Kidney (tissue), 22 donors: ENCODE measurements at places on chromosomes 7 and 10.

- DNase-seq, result no peak
Measured at GRCh38 chr7:88095-88926, 104.1 kb upstream of the FAM20C start.

DNA sequence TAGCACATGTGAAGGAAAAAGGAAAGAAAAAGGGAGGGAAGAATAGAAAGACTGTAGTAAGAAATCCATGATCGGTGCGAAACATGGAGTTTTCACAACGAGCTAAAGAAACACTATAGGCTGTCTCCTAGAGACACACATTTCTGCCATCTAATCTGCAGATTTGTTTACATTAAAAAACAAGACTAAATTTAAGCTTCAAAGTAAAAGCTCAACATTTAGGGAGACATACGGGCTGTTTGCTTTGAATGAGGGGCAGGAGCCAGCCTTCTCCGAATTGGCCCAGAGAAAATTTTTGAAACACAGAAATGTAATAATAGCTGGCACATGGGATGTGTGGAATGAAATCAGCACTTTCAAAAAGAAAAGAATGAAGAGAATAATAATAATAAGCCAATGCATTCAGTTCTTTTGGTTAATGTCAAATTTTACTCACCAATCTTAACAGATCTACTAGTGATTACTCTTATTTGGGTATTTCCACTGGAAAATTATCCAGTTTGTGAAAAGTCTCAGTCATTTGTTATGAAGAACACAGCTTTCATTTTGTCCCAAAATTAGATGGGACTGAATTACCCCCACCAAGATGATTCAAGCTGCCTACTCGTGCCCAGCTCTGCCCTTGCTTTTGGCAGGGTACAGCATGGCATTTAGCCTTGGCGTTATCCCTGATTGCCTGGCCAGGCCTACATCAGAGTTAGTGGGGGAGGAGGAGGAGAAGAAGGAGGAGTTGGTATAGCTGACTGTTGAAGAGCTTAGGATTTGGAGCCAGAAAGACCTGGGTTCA, 47.1 kb downstream of the MTURN start:
- DNase-seq, result no peak

- peak; percentile 92 for DNase-seq
Measured at GRCh38 chr10:93376372-93377293, 105.5 kb downstream of the MYOF start.

DNA sequence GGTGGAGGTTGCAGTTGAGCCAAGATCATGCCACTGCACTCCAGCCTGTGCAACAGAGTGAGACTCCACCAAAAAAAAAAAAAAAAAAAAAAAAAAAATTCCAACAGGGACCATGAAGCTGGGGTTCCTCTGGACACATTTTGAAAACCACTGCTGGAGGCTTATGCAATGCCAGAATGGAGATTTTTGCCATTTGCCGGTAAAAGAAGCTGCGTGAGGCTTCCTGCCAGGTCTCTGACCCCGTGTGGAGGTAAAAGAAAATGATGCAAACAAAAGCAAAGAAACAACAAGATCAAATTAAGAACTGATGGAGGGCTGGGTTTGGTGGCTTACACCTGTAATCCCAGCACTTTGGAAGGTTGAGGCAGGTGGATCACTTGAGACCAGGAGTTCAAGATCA, 30.5 kb upstream of the PDZD8 start:
- no peak for DNase-seq

DNA sequence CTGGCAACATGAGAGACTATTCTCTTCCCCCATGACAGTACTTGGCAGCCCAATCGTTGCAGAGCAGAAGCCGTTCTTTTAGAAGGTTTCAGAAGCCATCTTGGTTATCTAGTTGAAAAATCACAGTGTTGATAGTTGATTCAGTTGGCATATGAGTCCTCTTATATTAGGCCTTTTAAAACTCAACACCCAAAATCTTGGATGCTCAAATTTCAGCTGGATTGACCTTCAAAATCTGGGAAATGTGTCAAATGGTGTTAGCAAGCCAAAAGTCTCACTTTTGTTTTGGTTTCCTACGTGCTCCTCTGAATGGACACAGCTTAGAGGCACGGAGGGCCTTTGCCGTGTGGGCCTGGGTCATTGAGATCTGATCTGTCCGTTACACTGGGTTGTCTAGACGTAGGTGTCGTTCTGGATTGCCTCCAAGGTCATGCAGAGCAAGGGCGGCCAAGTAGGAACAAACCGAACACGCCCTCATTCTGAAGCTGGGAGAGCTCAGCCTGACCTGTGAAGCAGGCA, 59.3 kb upstream of the BMPER start:
- no peak for DNase-seq

DNA sequence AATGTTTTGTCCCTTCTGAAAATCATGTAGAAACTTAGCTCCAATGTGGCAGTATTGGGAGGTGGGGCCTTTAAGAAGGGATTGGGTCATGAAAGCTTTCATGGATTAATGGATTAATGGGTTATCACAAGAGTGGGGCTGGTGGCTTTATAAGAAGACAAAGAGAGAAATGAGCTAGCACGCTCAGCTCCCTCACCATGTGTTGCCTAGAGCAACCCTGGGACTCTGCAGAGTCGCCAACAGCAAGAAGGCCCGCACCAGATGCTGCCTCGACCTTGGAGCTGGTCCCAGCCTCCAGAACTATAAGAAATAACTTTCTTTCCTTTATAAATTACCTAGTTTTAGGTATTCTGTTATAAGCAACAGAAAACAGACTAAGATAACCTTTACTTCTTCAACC, 74.9 kb upstream of the HECW1 start:
- DNase-seq, result no peak

- DNase-seq, result no peak
Measured at GRCh38 chr7:72337390-72338167, 74.6 kb downstream of the CALN1 start.

GRCh38 chr10:129764901-129765663, 199.0 kb downstream of the EBF3 start:
- DNase-seq, result no peak

DNA sequence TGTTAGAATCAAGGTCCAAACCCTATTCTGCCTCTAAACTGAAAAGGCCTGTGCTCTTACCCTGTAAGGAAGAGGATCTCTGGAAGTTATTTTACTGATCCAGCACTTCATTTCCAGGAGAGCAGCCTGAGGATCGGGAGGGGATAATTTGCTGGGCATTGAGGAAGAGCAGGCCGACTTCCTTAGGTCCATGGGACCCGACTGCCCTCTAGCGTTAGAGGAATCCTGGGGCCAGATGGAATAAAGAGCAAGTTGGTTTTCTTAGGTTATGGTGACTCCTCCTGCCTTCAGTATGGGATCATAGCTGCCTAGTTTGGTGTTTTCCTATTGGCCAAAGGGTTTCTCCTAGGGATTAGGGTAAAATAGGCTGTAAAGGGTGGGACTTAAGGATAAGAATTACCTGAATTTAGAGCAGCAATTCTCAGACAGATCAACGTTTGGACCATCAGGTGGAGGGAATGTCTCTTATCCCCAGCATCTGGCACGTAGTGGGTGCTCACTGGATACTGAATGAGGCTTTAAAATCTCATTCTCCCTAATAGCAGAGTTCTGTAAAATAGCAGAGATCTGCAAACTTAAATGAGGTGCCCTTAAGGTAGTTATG, 40.0 kb upstream of the SORBS1 start:
- peak; percentile 94 for DNase-seq

DNA sequence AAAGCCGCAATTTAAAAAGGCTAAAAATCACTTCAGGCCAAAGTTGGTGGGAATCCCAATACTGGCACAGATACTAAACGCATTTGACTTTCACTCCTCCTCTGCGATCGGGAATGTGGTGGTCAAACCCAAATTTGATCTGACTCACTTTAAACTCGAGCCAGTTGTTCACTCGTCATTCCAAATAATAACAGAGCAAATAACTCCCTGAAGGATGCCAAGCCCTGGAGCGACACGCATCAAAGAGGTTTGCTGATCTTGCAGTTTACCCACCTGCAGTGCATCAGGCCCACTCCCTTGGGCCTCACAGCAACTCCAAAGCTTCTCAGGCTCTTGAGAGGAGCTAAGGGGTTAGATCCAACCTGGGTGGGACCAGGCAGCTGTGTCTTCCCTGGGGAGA, 12.2 kb downstream of the PTN start:
- DNase-seq, result no peak

DNA sequence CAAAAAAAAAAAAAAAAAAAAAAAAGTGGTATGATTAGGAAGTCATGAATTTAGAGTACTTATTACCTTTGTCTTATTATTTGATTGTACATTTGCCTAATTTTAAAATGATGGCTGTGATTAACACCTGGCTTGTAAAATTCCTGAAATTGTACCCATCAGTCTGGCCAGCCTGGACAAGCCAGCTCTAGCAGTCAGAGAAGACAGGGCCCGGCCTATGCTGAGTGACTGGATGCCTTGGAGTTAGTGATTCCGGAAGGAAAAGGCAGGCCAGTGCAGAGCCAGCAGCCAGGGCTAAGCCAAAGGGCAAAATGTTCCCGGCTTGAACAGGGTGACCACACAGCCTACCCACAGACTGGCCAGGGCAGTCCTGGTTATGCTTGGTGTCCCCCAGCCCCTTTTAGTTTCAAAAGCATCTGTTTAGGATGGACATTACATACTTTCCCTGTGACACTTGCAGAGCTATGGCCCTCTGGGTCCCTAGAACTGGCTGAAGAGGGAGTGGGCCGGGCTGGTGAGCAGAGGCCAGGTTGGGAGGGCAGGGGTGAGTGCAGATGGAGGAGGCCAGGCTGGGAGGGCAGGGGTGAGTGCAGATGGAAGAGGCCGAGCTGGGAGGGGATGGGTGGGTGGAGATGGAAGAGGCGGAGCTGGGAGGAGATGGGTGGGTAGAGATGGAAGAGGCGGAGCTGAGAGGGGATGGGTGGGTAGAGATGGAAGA, 61.7 kb downstream of the PROSER2 start:
- DNase-seq, result no peak

- no peak for DNase-seq
Measured at GRCh38 chr10:120540486-120540885, 83.5 kb downstream of the PLPP4 start.

- no peak for DNase-seq
Measured at GRCh38 chr7:6451224-6451705, 3.5 kb upstream of the DAGLB start.

GRCh38 chr7:20112696-20113095, 104.5 kb downstream of the MACC1 start:
- no peak for DNase-seq

DNA sequence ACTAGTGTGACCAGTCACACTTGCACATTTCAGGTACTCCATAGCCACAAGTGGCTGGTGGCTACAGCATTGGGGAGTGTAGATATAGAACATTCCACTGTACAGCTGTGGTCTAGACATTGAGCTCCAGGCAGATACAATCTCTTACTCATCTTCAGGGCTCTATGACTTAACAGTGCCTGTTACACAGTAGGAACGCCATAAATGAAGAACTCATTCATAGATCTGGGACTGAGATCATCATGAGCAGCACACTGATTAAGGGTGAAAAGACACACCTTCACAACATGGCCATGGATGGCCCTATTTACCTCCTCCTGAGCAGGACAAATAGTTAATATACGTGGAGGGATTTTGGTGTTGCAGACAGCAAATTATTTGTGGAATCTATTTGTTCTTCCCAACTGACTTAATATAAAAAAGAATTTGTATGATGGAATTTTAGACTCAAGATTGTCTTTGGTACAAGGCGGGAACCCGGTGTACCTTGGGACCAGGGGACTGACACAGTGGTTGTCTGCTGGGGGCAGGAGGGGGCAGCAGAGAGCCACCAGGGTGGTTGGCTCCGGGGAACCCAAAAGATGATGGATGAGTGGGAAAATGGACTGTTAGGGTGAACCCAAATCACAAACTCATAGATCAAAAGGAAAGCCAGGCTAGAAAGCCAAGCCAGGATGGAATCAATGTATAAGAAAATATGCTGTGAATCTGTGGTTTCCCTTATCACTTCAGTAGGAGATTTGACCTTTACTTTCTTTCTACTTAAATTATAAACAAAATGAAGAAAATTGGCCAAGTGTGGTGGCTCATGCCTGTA, 24.3 kb upstream of the CPA2 start:
- no peak for DNase-seq

- no peak for DNase-seq
Measured at GRCh38 chr7:118184565-118184940, 589 bp downstream of the LSM8 start.

DNA sequence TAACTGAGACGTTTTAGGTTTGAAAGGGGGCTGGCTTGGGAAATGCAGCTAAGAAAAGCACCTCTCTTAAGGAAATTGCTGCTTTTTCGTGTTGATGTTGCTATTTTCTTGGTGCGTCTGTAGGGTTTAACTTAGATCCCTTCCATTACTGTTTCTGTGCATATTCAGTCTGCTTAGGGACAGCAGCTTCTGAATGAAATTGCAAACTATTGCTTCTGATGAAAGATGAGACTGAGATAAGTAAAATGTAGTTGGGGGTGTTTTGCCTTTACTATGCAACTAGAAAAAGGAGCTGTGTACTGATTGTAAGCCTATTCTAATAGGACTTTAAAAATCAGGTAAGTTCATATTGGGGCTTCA, 772 bp downstream of the HDAC9 start:
- no peak for DNase-seq

DNA sequence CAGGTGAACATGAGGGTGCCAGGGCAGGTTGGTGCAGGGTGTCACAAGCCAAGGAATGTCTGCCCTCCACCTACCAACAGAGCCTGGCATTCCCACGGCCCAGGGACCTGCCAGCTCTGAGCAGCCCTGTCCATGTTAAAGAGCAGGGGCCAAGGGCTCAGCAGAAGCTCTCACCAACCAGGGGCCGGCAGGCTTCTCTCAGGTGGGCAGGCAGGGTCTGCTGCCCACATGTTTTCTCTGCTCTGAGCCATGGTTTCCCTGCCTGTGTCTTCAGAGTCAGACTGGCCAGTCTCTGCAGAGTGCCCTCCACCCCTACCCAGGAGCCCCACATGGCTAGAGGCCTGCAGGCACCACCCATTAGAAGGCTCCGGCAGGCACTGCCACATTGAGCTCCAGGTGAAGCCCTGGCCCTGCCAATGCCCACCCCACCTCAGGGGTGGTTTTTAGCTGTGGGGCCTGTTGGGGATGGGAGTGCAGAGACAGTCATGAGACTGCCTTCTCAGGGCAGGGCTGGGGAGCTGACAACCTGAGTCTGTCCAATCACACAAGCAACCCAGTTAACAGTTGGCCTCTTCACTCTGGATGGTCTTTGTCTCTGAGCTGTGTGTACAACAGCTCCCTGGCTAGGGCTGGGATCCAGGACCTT, 135.9 kb downstream of the ARHGAP22 start:
- no peak for DNase-seq

DNA sequence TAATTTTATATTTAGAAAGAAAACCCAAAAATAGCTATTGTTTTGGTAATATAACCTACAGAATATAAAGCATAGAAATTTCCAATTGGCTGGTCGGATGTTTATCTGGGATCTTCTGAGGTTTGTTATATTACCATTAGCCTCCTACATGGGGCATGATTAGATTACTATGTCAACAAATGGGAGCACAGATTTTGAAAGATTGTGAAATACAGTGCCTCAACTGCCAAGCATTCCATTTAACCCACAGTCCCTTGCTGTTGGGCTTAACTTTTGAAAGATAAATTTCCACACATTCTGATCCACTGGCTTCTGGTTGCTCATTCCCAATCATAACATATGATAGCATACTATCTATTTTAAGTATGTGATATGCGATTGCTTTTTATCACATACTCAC, 455.4 kb upstream of the C7orf33 start:
- no peak for DNase-seq
